ENCODE measurements at places on chromosomes 2 and 18. TPM values are rescaled to one million over a fixed set of nuclear protein-coding genes. Genes with fewer than 3 reads are reported as not detected.

The YWHAQ gene
- 268 TPM for total RNA-seq

The AKAIN1 gene
- not detected for total RNA-seq

The SPC25 gene
- total RNA-seq, result 6.2 TPM

The GATA6 gene
- 23.8 TPM for total RNA-seq

The ADRA2B gene
- total RNA-seq, result 0.46 TPM

The ASPRV1 gene
- 0.87 TPM for total RNA-seq

The ZNF532 gene
- 178 TPM for total RNA-seq

The SERPINB2 gene
- not detected for total RNA-seq

The ALLC gene
- 0.26 TPM for total RNA-seq

The ITPRIPL1 gene
- total RNA-seq, result 1.8 TPM

The RSAD2 gene
- total RNA-seq, result 0.28 TPM

The EFHD1 gene
- total RNA-seq, result 1.6 TPM

GRCh38 chr2:175577368-175577970, 396.0 kb upstream of the ATP5MC3 start:
- H3K27ac ChIP-seq, result no peak overlapping the region
- H3K36me3 ChIP-seq, result no peaks in the 10 kb centered on the region
- peaks cover 3% of the 10 kb centered on the region for H3K27me3 ChIP-seq
- no peaks in the 10 kb centered on the region for H3K4me1 ChIP-seq

GRCh38 chr2:225415792-225416191, 16.3 kb downstream of the NYAP2 start:
- no peaks in the 10 kb centered on the region for H3K36me3 ChIP-seq
- H3K4me1 ChIP-seq, result no peaks in the 10 kb centered on the region
- H3K4me3 ChIP-seq, result no peak overlapping the region

DNA sequence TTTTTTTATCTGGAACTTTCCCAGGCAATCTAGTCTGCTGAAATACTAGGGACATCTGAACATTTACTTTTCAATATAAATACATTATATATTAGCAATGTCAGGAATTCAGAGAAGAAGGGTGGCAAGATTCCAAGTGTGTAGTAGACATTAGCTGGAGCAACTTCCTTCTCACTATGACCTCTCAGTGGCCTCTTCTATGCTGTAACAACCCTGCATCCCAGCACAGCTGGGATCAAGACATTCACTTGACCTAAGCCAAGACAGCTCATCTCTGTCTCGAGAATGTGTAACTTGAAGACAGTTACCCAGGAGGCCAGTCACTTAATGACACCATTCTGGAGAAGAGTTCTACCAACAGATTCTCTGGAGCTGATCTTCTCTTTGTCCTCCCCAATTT, 61.7 kb upstream of the RALBP1 start:
- no peak for DNase-seq
- H3K4me3 ChIP-seq, result no peak overlapping the region
- no peaks in the 10 kb centered on the region for H3K4me1 ChIP-seq
- H3K27ac ChIP-seq, result no peak overlapping the region
- H3K36me3 ChIP-seq, result no peaks in the 10 kb centered on the region
- no peaks in the 10 kb centered on the region for H3K27me3 ChIP-seq

- peaks cover 10% of the 10 kb centered on the region for H3K4me1 ChIP-seq
- no peak overlapping the region for H3K4me3 ChIP-seq
- H3K27ac ChIP-seq, result no peak overlapping the region
- no peak for DNase-seq
Measured at GRCh38 chr18:27278131-27278530, 93.0 kb upstream of the CHST9 start.

DNA sequence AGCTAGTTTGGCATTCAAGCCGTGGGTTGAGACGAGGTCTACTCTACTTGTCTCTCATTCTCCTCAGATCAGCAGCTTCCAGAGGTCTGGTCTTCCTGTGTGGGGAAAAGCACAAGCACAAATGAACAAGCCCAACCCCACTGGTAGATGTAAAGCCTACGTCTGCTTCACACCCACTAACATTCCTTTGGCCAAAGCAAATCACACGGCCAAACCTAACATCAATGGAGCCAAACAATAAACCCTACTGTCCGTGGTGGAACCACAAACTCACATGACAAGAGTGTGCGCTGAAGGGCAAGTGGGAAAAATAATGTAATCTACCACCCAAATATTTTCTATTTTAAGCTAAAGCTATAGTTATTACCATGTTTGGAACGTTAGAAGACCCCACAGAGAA, 179.3 kb upstream of the MGAT5 start:
- no peaks in the 10 kb centered on the region for H3K27me3 ChIP-seq
- no peak overlapping the region for H3K4me3 ChIP-seq
- peaks cover 12% of the 10 kb centered on the region for H3K36me3 ChIP-seq
- H3K27ac ChIP-seq, result no peak overlapping the region
- H3K4me1 ChIP-seq, result no peaks in the 10 kb centered on the region

DNA sequence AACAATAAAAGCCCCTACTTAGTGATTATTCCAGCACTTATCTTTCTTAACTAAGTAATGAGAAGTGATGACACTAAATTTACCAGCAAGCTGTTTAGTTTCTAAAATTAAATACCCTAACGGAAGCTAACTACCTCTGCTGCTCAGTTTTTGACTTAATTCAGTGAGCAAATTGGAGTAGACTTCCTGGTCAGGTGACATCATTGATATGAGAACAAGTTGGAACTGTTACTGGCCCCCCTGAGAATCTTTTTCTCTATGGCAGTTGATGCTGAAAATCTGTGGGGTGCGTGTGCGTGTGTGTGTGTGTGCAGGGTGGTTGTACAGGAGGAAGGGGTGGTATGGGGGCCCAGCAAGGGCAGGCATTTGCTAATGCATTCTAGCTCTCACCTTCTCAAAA, 35.5 kb upstream of the BMP10 start:
- DNase-seq, result no peak
- H3K27me3 ChIP-seq, result no peaks in the 10 kb centered on the region
- H3K27ac ChIP-seq, result no peak overlapping the region
- peaks cover 5% of the 10 kb centered on the region for H3K4me1 ChIP-seq

DNA sequence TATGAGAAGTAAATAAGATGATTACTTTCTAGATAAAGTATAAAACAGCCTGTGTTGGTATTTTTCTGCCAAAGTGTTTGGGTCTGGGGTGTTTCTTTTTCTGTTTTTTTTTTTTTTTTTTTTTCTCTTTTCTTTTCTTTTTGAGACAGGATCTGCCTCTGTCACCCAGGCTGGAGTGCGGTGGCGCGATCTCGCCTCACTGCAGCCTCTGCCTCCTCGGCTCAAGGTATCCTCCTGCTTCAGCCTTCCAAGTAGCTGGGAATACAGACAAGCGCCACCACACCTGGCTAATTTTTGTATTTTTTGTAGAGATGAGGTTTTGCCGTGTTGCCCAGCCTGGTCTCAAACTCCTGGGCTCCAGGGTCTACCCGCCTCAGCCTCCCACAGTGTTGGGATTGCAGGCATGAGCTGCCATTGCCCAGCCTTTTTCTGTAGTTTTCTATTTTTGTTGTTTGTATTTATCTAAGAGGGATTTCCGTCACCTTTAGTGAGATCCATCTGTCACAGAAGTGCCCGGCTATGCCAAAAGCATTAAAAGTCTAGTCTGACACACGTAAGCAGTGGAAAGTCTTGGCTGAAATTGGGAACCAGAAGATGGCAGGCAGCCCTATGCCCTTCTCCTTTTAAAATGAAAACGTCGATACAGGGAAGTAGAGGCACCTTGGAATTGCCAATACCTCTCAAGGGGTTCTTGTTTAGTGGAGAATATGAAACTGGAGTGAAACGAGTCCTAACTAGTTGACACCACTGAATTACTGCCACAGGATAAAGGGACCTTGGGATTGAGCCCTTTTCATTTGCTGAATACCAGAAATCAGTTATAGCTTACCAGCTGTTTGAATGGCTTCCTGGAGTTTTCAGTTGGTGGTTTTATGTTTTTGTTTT, 14.0 kb downstream of the UGP2 start:
- H3K4me1 ChIP-seq, result peaks cover 19% of the 10 kb centered on the region
- no peak for DNase-seq
- no peak overlapping the region for H3K4me3 ChIP-seq
- H3K36me3 ChIP-seq, result no peaks in the 10 kb centered on the region
- no peaks in the 10 kb centered on the region for H3K27me3 ChIP-seq

GRCh38 chr18:8943900-8944870, 158.3 kb upstream of the NDUFV2 start:
- no peak for DNase-seq
- H3K4me1 ChIP-seq, result peaks cover 14% of the 10 kb centered on the region
- H3K27ac ChIP-seq, result no peak overlapping the region
- H3K36me3 ChIP-seq, result no peaks in the 10 kb centered on the region
- H3K4me3 ChIP-seq, result no peak overlapping the region

DNA sequence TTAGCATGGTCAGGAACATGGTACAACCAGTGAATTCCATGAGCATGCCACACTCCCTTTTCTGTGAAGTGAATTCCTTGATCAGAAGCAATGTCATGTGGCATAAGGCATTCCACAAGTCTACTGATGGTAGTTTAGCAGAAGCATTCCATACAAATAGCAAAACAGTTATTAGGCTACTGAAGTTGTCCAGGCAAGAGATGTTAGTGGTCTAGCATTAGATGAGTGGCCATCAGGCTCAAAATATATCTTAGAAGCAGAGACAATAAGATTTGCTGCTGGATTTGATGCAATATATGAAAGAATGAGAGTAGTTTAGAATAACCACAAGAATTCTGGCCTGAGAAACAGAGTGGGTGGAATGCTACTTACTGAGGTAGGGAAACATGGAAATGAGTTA, 355.3 kb upstream of the NRXN1 start:
- DNase-seq, result no peak
- no peak overlapping the region for H3K4me3 ChIP-seq
- H3K27me3 ChIP-seq, result peaks cover 2% of the 10 kb centered on the region
- no peaks in the 10 kb centered on the region for H3K36me3 ChIP-seq

DNA sequence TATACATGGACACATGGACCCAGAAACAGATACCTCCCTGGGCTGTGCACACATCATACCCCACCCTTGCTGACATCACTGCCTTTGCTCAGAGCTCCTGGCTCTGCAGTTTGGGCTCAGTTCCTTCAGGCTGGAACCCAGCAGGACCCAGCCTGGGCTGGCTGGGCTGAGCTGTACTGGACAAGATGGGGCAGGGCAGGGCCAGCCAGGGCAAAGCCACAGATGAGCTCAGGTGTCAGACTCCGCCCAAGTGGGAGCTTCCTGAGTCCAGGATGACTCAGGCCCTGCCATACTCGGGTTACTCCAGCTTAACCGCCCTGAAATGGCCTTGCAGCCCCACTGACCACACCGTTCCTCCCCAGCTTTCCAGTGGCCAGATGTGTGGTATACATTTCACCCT, 284.9 kb downstream of the OSR1 start:
- H3K36me3 ChIP-seq, result no peaks in the 10 kb centered on the region
- no peak overlapping the region for H3K27ac ChIP-seq
- H3K27me3 ChIP-seq, result no peaks in the 10 kb centered on the region
- H3K4me1 ChIP-seq, result no peaks in the 10 kb centered on the region

- H3K27ac ChIP-seq, result no peak overlapping the region
- DNase-seq, result no peak
- no peaks in the 10 kb centered on the region for H3K36me3 ChIP-seq
- H3K4me1 ChIP-seq, result peaks cover 8% of the 10 kb centered on the region
- H3K4me3 ChIP-seq, result no peak overlapping the region
Measured at GRCh38 chr2:151979694-151980093, 119.2 kb downstream of the CACNB4 start.

- H3K4me3 ChIP-seq, result no peak overlapping the region
- peaks cover 5% of the 10 kb centered on the region for H3K4me1 ChIP-seq
- H3K36me3 ChIP-seq, result no peaks in the 10 kb centered on the region
Measured at GRCh38 chr2:24509425-24509824, 18.4 kb downstream of the NCOA1 start.

DNA sequence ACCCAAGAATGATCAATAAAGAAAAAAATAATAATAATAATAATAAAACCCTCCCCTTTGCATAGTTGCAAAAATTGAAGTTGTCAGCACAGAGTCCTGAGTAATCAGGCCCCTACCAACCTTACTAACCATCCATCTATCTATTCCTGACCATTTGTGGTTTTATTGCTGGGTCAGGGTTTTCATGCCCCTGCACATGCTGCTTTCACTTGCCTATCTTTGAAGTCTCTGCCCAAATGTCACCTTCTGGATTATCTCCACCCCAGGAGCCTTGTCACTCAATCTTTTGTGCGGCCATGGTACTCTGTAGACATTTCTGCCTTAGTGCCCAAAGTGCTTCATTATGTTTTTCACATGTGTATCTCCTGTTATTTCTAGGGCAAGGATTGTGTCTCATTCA, 35.1 kb downstream of the SLC30A6 start:
- peaks cover 9% of the 10 kb centered on the region for H3K4me1 ChIP-seq
- no peak overlapping the region for H3K27ac ChIP-seq
- H3K27me3 ChIP-seq, result no peaks in the 10 kb centered on the region
- H3K36me3 ChIP-seq, result peaks cover 13% of the 10 kb centered on the region
- DNase-seq, result no peak
